CD4-positive, alpha-beta T cell treated with Interleukin-4 for 4 hours (primary cell): ENCODE measurements at places on chromosomes 1 and 21.

- DNase-seq, result no peak
Observed at GRCh38 chr1:46575300-46575699, 23.9 kb upstream of the KNCN start.

GRCh38 chr1:151707541-151708065, 9.0 kb downstream of the CELF3 start:
- no peak for DNase-seq

- no peak for DNase-seq
Observed at GRCh38 chr1:215529111-215529510, 38.0 kb upstream of the KCTD3 start.

- no peak for DNase-seq
Observed at GRCh38 chr1:76250271-76250670, 175.7 kb downstream of the ST6GALNAC3 start.

DNA sequence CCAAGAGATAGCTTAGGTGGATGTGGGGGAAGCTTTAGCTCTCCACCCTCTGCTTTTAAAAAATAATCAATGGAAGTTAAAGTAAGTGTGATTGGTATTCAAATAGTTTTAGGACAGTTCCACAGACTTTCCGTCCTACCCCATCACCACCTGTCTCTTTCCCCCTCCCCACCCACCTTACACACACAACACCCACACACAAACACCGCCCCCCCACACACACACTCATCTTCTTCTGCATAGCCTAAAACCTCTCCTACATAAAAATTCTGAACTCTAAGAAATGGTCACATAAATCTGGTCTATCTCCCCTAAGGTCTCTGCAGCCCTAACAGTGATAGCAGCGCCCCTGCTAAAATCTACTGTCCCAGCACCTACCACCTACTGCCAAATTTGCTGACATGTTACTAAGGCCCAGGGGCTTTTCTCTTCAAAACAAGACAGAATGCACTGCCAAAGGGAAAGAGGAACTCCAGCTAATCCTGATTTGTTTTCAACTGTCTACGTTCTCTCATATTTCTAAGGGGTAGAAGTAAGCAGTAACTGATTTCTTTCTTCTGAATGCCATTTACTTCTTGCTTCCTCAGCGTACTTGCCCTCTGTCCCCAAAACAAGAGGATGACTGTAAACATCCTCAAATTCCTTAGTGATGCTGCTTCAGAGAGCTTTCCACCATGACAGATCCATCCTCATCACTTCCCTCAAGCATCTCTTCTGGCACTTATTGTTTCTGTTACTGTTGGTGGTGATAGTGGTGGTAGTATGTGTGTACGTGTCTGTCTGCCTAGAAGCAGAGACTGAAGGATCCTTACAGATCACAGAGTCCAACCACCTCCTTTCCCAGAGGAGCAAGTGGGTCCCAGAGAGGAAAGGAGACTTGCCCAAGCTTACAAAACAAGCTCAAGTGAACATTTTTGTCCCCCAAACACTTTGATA, 56.8 kb downstream of the LUZP1 start:
- DNase-seq, result no peak
